Non-pigmented ciliary epithelial cell (primary cell): ENCODE measurements at places on chromosomes 1 and 21.

DNA sequence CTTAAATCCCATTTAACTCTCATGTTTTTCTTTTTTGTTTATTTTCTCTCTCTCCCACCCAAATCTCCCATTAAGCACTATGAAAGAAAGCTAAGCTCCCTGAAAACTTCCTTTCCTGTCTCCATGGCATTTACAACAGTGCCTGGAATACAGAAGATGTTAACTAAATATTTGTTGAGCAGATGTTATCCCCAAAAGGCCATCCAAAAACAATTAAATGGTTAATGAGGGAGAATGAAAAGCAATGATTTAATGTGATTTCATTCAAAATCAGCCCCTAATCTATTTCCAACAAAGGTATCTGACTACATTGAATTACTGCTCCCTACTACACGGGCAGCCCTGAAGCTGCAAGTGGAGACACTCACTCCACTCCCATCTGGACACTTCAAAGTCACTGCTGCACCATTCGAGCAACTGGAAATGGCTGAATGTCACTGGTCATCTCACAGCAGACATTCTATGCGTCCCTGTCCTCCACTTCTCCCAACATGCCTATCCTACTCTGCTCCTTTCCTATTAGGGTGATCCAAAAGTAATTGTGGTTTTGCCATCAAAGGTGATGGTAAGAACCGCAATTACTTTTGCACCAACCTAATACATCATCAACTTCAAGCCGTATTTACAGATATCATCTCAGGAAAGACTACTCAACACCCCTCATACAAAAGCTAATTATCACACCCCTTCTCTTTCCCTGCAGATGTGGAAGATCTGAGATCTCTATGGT, 7.5 kb downstream of the TP53BP2 start:
- no peak for DNase-seq

DNA sequence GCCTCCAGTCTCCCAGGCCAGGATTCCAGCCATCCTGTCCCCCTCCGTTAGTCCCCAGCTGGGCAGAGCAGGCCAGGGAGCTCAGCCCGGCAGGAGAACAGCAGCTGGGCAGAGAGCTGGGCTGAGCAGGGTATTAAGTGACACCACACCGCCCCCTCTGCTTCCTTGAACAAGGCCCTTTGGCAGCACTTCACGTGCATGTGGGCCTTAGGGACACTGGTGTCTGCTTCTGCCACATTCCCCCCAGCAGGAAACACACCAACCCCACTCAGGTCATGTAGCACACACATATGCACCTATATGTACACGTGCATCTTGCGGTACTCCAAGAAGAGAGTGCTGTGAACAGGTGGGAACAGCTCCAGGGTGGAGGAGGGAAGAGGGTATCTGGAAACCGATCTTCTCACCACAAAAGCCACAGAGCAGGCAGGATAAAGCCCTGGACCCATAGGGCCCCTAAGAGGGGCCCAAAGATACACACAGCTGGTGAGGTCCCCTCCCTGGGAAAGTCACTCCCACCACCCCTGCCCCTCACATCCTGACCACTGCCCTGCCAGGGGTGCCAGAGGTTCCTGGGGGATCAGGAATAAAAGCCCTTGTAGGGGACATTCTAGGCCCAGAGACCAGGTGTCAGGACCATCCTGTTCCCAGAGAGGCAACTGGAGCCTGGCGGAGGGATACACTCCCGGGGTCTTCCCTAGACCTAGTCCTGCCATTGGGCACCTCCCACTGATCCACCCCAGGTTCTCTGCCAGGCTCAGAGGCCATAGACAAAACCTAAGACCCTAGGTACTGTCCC, 4.5 kb downstream of the EPHA2 start:
- DNase-seq: no peak

DNA sequence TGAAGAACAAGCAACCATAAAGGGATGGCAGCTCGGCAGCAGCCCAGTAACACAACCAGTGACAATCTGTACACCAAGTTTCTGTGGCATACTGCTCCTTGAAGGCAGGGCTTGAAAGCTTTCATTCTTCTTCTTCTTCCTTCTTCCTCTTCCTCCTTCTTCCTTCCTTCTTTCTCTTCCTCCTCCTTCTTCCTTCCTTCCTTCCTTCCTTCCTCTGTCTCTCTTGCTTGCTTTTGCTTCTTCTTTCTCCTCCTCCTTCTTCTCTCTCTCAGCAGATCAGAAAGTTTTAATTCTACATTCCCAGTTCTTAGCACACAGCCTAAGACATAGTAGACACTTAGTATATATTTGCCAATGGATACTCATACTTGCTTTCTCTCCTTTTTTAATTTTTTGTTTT, 95.9 kb downstream of the GLUL start:
- no peak for DNase-seq

GRCh38 chr1:232793944-232794343, 11.3 kb upstream of the MAP10 start:
- peak; percentile 43 for DNase-seq

DNA sequence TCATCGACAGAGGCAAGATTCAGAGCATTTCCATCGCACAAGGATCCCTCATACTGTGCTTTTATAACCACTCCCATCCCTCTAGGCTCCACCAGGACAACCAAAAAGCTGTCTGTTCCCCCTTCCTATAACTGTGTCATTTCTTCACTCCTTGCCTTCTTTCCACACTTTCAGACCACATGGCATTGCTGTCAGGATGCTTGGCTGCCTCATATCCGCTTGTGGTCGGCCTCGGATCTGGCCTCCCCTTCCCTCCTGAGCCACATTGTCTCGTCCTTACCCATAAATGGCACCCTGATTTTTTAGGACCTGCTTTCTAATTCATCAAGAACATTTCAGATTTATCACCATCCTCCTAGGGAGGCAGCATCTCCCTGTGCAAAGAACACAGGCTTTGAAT, 80.5 kb downstream of the HIVEP3 start:
- DNase-seq: no peak

DNA sequence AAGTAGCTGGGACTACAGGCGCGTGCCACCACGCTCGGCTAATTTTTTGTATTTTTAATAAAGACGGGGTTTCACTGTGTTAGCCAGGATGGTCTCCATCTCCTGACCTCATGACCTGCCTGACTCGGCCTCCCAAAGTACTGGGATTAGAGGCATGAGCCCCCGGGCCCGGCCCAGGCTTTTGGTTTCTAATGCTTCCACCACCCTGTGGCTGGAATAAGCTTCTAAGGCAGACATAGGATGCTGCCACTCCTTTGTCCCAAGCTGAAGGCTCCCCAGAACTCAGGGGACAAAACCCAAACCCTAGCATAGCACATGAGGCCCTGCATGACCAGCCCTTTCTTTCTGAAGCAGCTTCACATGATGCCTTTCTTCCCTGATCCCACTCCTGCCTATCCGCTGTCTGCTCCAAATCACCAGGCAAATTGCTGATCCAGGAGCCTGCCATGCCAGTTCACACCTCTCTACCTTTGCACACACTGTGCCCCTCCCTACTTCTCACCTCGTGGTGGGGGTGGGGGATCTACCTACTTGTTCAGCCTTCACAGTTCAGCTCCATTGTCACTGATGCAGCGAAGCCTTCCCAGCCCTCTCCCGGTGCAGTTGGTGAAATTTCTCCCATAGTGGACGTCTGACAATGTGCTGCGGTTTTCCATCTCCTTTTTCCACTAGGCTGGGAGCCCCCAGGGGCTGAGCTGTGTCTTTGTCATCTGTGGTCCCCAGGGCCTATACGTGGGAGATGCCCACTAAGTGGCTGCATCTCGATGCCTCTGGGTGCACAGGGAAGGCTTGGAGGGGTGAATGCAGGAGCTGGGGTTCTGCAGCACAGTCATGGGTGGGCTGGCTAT, 6.9 kb downstream of the PTPRU start:
- DNase-seq: no peak

DNA sequence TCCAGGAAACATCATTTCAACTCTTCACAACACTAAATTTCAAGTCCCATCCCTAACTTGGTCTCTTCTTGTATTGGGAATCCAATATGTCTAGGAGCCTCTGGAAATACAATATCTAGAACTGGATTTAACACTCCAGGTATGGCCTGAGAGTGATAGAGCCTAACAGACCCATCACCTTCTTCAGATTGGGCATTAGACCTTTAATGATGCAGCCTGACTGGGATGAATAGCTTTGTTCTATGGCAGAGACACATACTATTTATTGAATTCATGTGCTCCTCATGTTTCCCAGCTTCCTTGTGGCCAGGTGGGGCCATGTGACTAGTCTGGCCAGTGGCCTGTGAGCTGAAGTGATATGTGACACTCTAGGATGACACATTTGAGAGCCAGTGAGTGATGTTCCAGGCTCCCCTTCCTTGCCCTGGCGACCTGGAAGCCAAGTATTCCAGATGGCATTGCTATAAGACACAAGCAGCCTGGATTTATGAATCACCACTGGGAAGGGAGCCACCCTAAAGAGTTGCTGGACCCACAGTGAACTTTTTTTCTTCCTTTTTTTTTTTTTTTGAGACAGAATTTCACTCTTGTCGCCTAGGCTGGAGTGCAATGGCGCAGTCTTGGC, 31.0 kb upstream of the POU3F1 start:
- no peak for DNase-seq

- no peak for DNase-seq
Observed at GRCh38 chr1:156899956-156900718, 6.6 kb downstream of the PEAR1 start.

- no peak for DNase-seq
Observed at GRCh38 chr1:241310451-241310850, 46.6 kb downstream of the RGS7 start.

- no peak for DNase-seq
Observed at GRCh38 chr1:167879508-167879907, 34.4 kb downstream of the ADCY10 start.

DNA sequence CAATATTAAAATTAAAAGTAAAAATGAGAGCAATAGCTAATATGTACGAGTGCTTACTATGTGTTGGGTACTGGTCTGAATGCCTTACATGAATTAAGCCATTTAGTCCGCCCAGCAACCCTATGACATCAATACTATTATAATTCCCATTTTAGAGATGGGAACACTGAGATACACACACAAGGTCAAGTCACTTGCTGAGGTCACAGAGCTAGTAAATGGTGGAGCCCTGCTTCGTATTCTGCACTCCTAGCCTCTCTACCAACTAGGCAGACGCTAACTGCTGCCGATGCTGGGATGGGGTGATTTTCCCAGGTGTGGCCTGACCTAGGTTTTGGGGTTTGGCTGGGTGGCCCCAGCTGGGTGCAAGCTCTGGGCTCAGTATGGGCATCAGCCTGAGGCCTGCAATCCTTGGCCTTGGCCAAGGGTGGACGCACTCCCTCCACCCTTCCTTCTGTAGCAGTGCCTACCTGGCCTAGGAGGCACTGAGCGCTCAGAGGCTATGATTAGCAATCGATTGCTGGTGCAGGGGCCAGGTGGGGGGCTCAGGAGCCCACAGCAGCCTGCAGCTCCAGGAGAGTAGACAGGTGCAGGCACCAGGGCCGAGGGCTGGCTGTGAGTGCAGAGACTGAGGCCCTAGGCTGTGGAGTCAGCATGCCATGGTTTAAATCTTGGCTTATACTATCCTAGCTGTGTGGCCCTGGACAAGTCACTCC, 2.7 kb downstream of the FAM131C start:
- no peak for DNase-seq

DNA sequence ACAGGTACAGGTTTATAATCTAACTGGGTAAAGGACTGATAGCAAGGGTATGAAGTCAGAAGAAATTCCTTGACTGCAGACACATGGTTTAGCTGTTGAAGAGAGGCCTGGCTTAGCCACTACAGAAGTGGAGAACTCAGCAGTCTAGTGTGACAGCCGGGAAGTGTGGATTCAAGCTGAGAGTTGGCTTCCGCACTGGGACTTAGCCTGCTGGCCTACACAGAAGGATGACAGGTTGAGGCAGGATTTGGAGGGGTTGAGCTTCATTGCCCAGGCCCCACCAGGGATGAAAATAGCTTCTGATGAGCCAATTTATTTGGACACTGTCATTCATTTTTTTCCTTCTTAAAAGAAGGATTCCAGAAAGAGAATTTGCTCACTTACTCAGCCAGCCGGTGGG, 284.4 kb downstream of the PCP4 start:
- no peak for DNase-seq

DNA sequence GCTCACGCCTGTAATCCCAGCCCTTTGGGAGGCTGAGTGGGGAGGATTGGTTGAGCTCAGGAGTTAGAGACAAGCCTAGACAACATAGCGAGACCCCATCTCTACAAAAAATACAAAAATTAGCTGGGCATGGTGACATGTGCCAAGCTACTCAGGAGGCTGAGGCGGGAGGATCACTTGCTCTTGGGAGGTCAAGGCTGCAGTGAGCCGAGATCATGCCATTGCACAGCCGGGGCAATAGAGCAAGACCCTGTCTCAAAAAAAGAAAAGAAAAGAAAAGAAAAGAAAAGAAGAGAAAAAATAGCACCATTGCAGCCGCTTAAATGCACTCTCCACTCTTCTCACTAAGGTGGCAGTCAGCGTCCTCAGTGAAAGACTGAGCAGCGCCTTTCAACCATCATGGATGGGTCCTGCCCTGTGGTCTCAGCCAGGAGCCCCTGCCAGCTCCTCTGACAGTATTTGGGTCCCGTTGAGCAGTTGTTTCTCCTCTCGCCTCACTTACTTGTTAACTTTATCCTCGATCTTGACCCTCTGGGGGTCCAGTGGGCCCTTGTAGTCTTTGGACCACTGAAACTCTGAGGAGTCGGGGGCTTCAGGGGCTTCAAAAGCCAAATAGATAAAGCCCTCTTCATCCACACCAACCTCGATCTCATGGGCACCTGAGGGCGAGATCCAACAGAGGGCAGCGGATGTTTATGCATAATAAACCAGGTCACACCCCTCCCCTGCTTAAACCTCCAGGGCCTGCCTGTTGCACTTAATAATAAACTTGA, 36.9 kb downstream of the MYOM3 start:
- DNase-seq: no peak

- no peak for DNase-seq
Observed at GRCh38 chr1:219963432-219963831, 35.1 kb upstream of the SLC30A10 start.

- DNase-seq: no peak
Observed at GRCh38 chr1:28845786-28846543, 34.0 kb downstream of the OPRD1 start.

GRCh38 chr1:229223498-229223897, 47.4 kb upstream of the RAB4A start:
- DNase-seq: no peak

GRCh38 chr1:198867182-198867581, 228.3 kb downstream of the PTPRC start:
- no peak for DNase-seq

DNA sequence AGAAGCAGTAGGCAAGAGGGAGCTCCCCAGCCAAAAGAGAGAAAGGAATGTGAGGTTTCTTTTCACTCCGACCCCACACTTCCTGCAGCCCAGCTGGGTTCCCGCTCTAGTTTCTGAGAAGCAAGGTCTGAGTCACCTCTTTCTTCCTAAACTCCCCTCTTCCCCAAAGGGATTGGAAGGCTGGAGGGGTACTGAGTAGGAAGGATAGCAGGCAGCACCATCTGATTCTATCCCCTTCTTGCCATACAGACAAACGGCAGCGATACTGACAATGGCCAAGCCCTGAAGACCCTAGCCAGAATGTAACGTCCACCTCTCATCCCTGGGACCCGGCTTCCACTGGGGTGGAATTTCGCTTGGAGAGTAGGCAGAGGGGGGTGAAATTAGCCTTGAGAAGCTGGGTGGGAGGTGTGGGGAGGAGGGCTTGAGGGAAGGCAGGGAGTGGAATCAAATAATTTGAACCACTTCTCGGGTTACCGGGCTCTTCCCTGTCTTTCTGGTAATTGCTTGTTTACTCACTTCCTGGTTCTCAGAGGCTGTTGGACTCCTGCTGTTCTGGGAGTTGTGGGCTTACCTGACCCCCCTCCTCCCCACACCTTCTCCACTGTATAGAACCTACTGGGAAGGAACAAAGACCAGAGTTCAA, 13.2 kb downstream of the IER5 start:
- DNase-seq: no peak

GRCh38 chr1:164678136-164678700, 119.2 kb downstream of the PBX1 start:
- no peak for DNase-seq

- DNase-seq: no peak
Observed at GRCh38 chr21:46621457-46622182, 13.9 kb upstream of the PRMT2 start.
